ENCODE measurements at places on chromosomes 6 and 20.

GRCh38 chr6:6169141-6169540, 151.3 kb downstream of the F13A1 start:
- no peak for DNase-seq

DNA sequence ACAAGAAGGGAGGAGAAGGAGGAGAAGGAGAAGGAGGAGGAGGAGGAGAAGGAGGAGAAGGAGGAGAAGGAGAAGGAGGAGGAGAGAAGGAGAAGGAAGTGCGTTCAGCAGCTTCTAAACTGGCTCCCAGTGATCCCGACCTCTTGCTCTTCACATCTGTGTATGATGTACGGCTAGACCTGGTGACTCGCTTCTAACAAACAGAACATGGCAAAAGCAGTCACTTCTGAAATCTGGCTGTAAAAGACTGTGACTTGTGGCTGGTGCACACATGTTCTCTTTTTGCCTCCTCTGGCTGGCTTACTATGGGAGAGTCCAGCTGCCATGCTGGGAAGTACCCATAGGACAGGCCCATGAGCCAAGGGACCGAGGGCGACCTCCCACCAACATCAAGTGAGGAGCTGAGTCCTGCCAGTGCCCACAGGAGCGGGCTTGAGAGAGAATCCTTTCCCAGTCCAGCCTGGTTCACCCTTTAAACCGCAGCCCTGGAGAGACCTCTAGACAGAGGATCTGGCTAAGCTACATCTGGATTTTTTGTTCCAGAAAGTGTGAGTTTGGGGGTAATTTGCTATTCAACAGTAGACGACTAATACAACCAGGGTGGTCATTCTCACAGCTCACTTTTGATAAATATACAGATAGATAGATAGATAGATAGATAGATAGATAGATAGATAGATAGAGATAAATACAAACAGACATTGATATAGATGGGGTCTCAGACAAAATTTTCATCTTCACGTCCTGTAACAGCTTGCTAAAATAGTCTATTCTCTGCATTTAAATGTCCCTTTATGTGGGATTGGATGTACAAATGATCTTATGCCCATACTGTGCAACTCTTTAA, 42.3 kb downstream of the RPP40 start:
- DNase-seq, result no peak

- no peak for DNase-seq
These were observed 43.2 kb downstream of the SSR1 start for GRCh38 chr6:7269816-7270215.

DNA sequence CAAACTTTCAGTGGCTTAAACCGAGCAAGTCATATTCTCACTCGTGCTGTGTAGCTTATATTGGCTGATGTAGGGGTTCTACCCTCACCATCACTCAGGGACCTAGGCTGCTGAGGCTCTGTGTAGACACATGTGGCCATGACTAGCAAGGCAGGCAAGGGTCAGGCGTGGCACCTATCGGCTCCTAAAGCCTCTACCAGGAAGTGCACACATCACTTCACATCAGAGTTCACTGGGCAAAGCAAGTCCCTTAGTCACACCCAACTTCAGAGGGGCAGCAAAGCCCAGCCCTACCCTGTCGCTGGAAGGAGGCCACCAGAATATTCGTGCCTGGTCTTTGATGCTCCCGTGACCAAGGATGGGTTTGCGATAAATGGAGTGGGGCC, 42.9 kb downstream of the PPP1R14C start:
- DNase-seq, result no peak

DNA sequence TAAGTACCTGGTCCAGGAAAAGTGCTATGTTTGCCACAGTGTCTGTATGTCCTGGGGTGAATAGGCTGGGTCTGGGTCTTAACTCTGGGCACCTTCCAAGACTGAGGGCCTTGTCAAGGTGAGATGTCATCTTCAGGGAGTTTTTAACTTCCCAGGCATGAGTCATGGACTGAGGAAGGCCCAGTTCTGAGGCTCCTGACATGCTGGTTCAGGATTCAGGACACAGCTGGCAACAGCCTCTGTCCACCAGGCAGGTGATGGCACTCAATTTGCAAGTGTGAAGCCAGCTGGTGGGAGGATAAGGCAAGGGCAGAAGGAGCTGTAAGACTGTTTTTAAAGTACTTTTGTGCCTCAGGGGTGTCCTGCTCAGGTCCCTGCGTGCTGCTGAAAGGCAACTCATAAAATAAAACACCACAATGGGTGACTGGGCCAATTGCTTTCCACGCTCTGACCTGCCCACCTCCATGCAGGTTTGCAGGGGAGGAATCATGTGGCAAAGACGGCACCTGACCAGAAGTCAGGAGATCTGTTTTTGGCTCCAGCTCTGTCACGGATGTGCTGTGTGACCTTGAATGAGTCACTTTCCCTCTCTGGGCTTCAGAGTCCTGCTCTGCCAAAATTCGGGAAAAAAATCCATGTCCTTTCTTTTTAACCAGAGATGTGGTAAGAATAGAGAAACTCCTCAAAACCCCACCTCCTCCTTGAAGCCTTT, 4.9 kb upstream of the PACSIN1 start:
- DNase-seq, result no peak

- no peak for DNase-seq
These were observed 36.5 kb downstream of the TRAM2 start for GRCh38 chr6:52540286-52540902.

GRCh38 chr6:15796844-15797243, 134.0 kb upstream of the DTNBP1 start:
- no peak for DNase-seq

GRCh38 chr20:47551841-47552240, 50.2 kb downstream of the NCOA3 start:
- no peak for DNase-seq

DNA sequence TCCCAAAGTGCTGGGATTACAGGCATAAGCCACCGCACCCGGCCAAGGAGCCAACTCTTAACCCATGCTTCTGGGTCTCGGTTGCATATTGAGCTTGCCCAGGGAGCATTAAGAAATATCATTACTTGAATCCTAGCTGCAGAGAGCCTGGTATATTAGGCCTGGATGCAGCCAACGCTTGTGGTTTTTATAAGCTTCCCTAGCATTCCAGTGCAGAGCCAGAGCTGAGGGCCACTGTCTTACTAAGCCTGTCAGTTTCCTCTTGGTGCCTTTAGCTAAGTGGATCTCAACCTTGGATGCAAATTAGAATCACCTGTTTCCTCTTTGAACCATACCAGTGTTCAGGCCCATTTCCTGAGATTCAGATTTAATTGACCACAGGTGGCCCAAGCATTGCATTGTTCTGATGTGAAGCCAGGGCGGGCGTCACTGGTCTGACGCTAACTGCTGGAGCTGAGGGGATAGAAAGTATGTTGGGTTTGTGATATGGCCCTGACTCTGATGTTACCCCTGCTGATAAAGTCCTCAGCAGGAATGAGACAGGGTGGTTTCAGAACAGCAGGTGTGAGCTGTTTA, 76.3 kb downstream of the BTBD3 start:
- no peak for DNase-seq

DNA sequence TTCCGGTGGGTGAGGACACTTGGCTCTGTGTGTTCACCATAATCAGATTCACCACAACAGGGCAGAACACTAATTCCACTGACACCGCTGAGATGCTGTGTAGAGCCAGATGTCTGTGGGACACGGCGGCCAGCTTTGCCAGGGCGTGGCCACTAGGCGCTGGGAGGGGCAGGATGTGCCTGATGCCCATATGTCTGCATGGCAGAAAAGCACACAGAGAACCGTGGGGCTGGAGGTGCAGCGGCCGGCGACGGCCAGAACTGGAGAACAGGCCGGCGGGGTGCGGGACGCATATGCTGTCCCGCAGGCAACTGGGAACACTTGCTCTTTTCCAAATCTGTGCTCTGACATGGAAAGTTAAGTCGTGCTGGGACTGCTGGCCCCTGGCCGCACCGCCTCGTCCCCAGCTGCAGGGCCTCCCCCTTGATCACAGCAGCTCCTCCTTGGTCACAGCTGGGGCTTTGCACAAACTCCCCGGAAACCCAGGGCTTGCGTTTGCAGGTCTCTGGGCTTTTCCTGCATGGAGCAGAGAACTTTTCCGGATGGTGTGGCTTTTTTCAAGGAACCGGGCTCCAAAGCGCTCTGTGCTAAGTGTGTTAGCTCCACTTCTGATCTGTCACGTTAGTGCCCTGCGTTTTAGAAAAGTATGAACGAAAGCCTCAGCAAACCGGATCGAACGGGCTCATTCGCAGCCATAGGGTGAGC, 31.1 kb downstream of the NTSR1 start:
- peak; percentile 14 for DNase-seq

DNA sequence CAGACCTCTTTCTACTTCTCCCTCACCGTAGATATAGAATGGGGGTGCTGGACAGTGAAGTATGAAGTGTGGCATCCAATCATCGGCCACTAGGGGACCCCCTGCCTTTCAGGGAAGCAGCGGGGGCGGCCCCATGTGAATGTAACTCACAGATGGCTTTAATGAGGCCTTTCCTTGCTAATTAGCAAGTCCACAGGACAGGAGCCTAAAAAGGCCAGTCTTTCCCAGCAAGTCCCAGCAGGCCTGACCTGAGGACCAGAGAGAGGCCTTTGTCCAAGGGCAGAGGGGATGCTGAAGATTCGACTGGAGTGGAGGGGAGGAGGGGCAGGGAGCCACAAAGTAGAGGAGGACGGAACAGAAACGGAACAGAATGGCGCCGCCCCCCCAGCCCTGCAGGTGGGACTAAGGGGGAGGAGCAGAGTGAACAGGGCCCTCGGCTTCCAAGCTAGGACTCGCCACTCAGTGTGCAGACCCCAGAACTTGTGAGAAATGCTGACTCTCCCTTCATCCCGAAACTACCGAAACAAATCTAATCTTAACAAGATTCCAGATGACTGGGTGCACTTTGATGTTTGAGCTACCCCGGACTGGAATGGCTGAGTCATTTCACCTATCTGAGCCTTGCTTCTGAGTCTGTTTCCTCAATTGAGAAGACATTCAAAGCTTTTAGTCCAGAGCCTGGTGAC, 5.8 kb downstream of the C6orf132 start:
- no peak for DNase-seq

GRCh38 chr20:16158090-16158975, 414.9 kb downstream of the KIF16B start:
- no peak for DNase-seq

GRCh38 chr6:112286010-112286409, 31.6 kb upstream of the LAMA4 start:
- DNase-seq, result peak; percentile 24

DNA sequence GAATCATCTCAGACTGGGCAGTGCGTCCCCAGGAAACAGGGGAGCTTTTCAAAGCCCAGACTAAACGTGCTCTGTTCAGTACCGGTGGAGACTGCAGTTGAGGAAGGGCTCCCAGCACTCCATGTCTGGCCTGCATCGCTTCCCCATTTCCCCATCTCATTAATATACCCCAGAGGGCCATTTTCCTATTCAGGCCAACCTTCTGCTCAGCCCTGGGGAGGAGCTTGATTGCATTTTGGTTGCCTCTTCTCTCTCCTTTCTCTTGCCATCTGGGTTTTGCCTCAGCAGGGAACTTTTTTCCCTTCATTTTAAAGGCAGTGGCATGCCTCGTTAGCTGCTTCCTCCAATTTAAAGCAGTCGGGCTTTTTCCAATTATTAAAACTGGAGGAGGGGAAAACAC, 394.3 kb upstream of the SOX4 start:
- DNase-seq, result no peak

Measured in stimulated activated CD4-positive, alpha-beta T cell treated with anti-CD3 and anti-CD28 coated beads, TNF-alpha, amount 100 ng/mL, for 48 hours (primary cell).